ENCODE measurements at places on chromosomes 5 and 9.

GRCh38 chr5:43533646-43534045, 18.7 kb upstream of the C5orf34 start:
- no peak for DNase-seq

DNA sequence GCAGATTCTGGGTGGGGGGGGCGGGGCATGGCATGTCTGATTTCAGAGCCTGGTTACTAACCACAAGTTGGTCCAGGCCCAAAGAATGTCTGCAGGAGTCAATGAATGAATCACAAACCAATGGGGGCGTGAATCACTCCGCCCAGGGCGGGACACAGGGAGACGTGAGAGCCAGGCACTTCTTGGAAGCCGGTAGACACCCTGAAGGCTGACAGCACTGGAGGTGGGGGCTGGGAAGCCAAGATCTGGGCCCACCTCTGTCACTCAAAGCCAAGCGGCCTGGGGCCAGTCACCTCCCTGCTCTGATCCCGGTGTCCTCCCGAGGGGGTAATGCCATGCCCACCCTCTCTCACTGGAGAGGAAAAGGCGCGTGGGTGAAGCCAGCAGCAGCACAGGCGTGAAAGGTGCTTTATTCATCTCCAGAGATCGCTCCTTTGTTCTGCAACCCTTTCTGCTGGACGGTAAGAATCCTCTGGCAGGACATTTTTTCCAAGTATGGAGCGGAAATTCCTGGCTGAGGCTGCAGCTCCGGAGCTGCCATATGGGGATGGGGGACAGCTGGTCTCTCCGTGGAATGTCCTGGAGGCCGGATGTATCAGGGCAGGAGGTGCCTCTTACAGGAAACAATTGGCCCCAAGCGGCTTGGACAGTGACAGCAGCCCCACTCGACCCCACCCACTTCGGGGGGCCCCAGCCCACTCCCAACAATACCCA, 85.0 kb downstream of the STK10 start:
- no peak for DNase-seq

- DNase-seq = no peak
Measured at GRCh38 chr5:98929710-98930298, 997 bp upstream of the CHD1 start.

DNA sequence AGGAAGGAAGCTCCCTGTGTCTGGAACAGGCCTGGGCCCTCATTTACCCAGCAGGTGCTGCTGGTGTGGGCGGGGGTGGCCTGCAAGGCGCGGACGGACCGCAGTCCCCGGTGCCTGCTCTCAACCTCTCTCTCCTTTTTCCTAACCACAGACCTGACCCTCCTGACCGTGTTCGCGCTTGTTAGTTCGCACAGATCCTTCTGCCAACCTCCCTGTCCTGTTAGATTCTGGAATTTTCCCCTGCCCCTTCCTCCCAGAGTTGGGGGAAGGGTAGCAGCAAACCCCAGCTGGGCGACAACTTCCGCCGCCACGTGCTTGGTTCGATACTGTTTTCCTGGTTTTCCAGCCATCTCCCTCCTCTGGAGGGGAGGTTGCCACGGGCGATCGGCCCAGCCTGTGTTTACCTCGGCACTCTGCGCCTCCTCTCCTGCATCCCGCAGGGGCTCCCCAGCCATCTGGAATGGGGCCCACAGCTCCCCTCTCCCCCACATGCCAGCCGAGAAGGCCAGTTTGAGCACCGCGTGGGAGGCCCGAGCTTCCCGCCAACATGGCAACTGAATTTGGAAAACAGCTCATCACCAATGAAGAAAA, 70.8 kb upstream of the UNC5A start:
- DNase-seq = no peak

DNA sequence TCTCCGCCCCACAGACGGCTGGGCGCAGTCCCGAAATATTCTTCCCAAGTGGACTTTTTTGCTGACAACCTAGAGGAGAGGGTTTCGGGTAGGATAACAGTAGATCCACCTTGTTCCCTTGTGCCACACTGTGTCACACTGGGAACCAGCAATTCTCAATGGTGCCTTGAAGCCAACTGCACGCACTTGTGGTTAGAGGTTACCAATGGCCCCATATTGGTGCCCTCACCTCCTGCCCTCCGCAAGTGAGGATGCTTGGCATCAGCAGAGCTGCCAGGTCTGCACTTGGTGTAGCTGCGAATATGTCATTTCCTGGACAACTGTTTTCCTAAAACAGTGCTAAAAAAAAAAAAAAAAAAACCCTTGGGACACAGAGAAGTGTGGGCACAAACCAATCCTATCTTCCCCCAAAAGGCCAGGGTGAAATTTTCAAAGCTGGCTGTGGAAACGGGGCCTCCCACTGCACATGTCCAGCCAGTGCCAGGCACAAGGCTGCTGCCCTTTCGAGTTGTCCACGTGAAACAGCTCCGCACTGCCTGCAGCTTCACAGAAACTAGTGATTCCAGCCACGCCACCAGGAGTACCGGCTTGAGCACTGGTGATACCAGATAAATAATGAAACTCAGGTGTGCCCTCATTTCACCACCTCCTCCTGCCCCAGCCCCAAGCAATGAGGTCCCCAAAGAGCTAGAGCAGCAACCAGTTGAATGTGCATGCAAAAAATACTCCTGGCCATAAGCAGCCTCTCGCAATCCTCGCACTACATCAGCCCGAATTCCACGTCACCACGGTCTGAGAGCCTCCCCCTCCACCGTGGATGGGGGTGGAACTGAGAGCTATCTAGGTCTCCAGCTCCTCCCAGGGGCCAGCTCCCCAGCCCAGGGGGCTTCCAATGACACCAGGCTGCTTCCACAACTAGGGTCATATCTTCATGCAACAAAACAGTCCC, 51.2 kb downstream of the USP20 start:
- DNase-seq = no peak

GRCh38 chr9:134380542-134381271, 54.5 kb downstream of the RXRA start:
- DNase-seq = no peak

GRCh38 chr9:27791311-27791710, 218.0 kb upstream of the C9orf72 start:
- no peak for DNase-seq

GRCh38 chr5:59236448-59236847, 653.6 kb downstream of the RAB3C start:
- DNase-seq = no peak

DNA sequence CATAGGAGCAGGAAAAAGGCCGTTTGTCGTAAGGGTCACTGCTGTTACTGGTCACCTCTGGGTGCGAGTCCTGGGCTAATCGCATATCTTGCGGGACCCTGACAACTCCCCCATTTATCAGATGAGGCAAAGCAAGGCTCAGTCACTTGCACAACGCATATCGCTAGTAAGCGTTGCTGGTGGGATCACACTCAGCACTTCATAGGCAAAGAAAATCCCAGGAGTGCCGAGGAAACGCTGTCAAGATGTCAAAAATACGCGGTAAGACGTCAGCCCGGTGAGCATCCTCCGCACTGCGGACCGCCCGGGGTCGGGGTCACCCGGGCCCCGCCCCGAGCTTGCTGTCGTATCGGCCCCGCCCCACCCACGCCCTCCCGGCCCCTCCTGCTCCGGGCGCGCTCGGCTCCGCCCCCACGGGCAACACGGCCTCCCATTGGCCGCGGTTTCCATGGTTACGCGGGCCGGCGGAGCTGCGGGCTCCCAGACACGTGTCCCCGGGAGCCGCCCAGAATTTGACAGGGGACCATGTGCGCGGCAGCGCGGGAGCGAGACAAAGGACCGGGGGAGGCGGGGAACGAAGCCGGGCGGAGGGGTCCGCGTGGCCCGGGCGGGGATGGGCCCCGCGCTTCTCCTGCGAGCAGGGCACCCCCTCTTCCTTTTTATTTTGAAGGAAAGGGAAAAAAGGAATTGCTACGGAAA, 80.2 kb upstream of the IER5L start:
- DNase-seq = peak; percentile 80

DNA sequence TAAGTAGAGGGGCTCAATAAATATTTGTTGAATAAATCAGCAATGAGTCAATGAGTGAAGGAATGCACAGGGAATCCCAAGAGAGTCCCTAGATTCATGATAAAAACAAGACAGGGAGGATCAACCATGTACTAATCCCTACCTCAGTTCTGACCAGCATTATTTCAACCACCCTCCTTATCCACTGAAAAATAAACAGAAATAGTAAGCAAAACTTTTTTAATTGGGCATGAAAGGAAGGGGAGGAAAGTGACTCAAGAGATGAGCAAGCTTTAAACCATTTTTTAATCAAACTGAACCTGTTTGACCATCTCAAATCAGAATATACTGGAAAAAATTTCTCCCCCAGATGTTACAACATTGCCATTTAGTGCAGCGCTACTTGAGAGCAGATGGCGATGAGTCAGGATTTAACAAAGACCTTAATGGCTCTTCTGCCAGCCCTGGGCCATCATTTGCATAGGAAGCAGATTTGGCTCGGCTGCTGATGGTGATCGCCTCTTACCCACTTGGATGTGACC, 194.8 kb upstream of the SLC30A5 start:
- DNase-seq = peak; percentile 50

GRCh38 chr5:133487093-133487492, 125.2 kb downstream of the FSTL4 start:
- DNase-seq = no peak

GRCh38 chr5:10145923-10146401, 103.7 kb downstream of the ATPSCKMT start:
- no peak for DNase-seq

- no peak for DNase-seq
Measured at GRCh38 chr5:54401515-54401914, 54.0 kb upstream of the HSPB3 start.

DNA sequence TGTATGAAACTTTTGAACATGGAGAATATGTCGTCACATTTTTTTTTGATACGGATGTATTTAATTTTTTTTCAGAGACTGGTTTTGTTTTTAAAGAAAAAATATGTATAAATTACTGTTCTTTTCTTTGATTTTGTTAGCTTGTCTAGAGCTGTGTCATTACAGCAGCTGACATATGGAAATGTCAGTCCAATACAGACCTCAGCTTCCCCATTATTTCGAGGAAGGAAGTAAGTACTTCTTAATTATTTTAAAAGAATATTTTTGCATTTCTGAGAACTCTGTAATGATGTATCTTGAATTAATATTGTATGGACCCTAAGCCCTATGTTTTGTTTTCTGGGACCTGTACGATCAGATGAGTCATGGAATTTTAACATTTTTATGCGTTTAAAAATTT, 7.6 kb downstream of the TENT2 start:
- no peak for DNase-seq

- DNase-seq = no peak
Measured at GRCh38 chr9:113654605-113655428, 191.3 kb downstream of the RGS3 start.

Measured in NCI-H774 (cell line).